ENCODE measurements at places on chromosomes 4 and X.

DNA sequence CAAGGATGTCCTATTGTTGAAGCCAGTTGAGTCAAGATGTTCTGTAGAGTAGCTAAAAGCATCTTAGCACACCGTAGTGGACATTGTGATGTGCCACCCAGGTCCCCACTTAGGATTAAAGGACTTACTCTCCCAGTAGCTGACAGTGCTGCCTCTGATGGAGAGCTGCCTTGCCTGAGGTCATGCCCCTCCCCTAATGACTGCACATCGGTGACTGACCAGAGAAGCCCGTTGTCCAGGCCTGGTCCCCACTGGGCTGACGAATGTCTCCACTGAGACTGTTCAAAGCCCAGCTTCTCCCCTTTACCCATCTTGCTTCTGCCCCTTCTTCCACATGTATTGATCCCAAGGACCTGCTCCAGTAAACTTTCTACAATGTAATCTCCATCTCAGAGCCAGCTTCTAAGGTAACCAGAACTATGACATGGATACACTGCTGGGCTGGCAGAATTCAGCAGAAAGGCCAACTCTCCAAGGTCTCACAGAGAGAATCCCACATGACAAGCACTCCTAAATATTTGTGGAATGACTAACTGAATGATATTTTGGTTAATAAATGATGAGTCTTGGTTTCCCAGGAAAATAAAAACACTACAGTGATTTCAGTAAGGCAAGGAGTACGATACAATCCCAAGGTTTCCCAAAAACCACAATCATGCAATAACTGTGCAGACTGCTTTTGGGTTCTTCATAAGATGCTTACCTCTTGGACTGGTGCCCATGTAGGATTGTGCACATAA, 82.4 kb upstream of the TMEM150C start:
- DNase-seq, result no peak

GRCh38 chr4:109169170-109169569, 133.3 kb downstream of the COL25A1 start:
- DNase-seq, result no peak

GRCh38 chr4:101512416-101512815, 165.1 kb upstream of the PPP3CA start:
- no peak for DNase-seq

- no peak for DNase-seq
Observed at GRCh38 chr4:48247878-48248558, 21.6 kb downstream of the TEC start.

DNA sequence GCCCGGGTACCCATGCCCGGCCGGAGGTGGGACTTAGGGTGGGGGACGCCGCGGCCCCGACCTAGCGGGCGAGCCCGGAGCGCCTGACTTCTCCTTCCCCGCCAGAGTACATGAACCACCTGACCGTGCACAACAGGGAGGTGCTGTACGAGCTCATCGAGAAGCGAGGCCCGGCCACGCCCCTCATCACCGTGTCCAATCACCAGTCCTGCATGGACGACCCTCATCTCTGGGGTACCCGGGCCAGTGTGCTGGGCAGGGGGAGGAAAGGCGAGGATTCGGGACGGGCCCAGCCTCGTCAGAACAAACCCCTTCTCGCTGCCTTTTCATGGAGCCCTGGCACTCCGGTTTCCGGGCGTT, 622 bp downstream of the TAFAZZIN start:
- peak; percentile 45 for DNase-seq

Data from HTR-8/SVneo (cell line).